ENCODE measurements at places on chromosomes 4 and X.

GRCh38 chr4:170497112-170497511, 407.4 kb upstream of the AADAT start:
- DNase-seq = no peak

GRCh38 chr4:99467887-99468286, 32.7 kb upstream of the ADH7 start:
- no peak for DNase-seq

- DNase-seq = no peak
Measured at GRCh38 chr4:67684839-67685531, 16.0 kb downstream of the UBA6 start.

DNA sequence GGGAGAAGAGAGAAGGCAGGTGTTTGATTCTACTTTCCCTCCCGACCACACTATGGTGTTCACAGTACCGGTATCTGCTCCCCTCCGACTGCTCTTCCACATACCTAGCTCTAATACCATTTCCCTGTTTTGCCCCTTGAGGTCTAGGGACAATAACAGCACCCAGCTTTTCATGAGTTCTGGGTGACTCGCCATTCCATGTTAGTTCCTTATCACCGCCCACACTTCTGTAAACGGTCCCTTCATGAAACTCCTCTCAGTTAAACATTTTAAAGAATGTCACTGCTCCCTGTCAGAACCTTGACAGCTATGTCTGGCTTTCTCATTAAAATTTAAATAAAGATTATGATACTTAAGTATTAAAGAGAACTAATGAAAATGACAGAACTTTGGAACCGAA, 136.7 kb downstream of the ADAMTS3 start:
- DNase-seq = no peak

- no peak for DNase-seq
Measured at GRCh38 chrX:101078716-101079598, at the start of gene TMEM35A. TMEM35A (plus strand) TSS chrX:101078879; CDS start chrX:101079003, 124 bp downstream.

DNA sequence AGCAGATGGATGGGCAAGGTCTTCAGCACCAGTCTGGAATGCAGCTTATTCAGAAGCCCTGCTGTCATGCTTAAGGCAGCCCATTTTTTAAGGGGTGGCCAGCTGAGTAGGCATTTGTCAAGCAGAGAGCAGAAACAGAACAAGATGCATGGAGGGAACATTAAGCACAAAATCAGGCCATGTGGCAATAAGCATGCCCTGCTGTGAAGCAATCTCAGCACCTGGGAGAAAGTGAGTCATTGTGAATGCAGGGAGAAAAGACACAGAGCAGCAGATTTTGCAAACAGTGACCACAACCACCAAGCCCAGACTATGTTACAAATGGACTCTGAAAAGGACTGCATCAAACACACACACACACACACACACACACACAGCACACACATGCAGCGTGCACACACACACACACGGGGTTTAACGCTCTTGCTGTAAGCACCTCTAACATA, 94.1 kb upstream of the GALNT7 start:
- no peak for DNase-seq

- DNase-seq = no peak
Measured at GRCh38 chr4:159652871-159653270, 550.0 kb downstream of the RAPGEF2 start.

DNA sequence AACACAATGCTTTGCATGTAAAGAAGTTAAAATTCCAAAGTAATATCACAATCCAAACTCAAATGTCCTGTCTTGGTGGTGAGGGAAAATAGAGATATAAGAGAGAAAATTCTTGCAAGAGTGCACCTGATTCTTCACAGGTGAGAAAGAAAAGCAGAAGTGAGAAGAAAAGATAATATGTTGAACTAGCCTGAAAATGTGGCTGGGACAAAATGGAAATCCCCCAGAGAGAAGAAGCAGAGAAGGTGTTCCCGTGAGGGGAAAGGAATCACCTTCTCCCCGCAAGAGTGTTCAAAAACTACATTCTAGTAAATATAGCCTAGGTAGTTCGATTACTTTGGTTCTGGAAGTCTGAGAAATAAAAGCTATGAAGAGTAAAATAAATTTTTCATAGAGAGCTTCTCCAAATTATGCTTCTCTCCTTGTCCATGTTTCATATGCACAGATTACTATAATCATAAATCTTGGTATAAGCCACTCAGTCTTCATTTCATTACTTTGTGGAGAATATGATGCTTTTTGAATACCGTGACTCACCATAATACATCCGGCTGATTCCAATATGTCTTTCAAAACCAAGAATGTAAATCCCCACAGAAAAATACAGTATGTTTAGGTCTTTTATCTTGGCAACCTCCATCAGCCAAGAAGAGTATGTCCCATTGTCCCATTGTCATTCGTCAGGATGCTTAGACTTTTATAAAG, 63.1 kb downstream of the COX18 start:
- no peak for DNase-seq

DNA sequence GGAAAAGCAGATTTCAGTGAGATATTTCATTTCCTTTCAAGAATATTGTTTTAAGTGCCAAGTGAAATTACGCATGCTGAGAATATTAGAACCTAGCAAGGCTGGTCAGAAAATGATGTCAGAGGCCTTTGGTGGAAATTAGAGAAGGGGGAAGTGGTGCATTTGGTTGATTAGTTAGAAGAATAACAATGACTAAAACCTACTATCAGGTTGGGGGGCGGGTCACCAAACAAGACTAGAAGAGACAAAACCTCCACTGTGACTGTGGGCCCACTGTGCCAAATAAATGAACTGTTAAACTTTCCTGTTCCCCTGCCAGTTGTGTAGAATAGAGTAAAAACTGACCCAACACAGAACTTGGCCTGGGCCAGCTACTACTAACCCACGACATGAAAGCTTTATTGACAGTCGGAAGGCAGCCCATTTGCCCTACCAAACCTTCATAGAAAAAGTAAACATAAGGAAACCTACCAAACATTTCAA, 2.9 kb downstream of the RAPGEF2 start:
- DNase-seq = no peak

DNA sequence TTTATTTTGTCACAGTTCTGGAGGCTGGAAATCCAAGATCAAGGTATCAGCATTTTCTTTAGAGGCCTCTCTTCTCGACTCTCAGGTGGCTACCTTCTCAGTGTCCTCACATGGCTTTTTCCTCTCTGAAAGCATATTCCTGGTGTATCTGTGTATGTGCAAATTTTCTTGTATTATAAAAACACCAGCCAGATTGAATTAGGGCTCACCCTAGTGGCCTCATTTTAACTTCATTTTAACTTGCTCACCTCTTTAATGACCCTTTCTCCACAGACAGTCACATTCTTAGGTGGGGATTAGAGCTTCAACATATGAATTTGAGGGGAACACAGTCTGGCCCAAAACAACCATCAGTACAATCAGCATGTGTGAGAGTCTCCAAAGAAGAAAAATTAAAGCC, 542.4 kb upstream of the FAM241A start:
- DNase-seq = no peak

DNA sequence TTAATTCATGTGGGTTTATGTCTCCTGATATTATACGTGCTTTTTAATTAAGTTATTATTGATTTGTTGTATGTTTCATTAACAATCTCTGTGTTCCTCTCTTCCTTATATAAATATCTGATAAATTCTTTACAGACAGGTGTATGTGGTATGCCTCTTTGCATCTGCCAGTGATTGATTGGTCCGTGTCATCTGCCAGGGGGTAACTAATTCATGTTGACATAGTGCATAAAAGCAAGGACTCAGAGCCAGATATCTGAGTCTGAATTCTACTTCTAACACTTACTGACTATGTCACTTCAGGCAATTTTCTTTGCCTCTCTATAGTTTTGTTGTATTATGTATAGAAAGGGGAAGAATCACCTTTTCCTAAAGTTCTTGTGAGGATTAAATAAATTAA, 5.2 kb upstream of the AMBN start:
- no peak for DNase-seq

DNA sequence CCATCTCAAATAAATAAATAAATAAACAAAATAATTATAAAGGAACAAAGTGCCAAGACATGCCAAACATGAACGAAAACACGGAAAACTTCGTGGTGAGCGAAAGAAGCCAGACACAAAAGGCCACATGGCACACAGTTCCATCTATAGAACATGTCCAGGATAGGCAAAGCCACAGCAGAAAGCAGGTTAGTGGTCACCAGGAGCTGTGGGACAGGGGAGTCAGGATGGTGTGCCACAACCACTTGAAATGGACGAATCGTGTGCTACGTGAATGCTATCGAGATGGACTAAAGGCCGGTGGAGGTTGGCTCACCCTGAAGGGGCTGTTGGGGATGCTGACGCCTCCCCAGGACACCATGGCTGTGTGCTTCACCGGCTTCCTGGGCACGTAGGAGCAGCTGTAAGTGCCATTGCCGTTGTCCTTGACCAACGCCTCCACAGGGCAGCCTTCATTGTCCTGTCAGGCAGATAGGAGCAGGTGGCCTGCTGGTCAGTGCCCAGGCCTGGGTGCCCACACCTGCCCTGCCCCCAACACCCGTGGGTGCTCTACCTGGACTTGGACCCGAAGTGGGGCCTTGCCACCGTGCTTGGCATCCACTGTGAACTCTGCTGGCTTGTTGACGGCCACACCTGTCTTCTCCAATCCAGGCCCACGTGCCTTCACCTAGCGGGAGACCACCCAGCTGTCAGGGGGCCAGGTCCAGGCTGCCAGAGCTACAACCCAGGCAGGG, 10.6 kb downstream of the FLNA start:
- no peak for DNase-seq

DNA sequence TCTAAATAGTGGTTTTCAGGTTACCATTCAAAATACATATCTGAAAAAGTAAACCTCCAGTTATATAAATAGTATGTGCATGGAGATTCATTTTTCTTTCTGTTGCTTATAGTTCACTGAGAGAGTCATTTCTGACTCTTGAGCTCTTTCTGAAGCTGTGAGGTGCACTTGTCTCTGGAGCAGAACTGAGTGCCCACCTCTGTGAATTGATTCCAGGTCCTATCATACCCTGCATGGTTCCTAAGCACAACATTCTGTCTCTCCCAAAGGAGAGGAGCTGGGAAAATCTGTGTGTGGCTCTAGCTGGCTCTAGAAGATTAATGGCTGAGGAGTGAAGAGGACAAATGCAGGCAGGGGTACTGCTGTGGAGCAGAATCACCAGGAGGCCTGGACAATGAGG, 161.6 kb upstream of the HCCS start:
- no peak for DNase-seq

- no peak for DNase-seq
Measured at GRCh38 chrX:53241558-53241957, 16.6 kb upstream of the KDM5C start.

DNA sequence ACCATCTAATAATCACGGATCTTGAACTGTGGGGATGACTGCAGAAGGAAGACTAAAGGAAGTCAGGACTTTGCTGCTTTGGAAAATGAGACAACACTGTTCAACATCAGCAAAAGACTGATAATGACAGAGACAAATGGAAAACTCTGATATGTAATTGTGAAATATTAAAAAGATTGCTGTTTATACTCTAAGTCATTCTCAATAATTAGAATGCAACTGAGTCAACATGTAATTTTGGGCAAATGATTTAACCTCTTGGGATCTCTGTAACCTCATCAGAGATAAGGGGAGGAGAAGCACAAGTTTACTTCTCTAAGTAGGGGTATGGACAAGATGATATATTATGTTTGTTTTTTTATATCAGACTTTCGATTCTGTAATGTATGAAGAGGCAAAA, 121.9 kb downstream of the GASK1B start:
- no peak for DNase-seq

- no peak for DNase-seq
Measured at GRCh38 chrX:40140706-40141499, 43.1 kb upstream of the BCOR start.

- DNase-seq = no peak
Measured at GRCh38 chr4:27270435-27270834, 409.8 kb downstream of the STIM2 start.

GRCh38 chrX:77595848-77596247, 148.7 kb downstream of the FGF16 start:
- no peak for DNase-seq

DNA sequence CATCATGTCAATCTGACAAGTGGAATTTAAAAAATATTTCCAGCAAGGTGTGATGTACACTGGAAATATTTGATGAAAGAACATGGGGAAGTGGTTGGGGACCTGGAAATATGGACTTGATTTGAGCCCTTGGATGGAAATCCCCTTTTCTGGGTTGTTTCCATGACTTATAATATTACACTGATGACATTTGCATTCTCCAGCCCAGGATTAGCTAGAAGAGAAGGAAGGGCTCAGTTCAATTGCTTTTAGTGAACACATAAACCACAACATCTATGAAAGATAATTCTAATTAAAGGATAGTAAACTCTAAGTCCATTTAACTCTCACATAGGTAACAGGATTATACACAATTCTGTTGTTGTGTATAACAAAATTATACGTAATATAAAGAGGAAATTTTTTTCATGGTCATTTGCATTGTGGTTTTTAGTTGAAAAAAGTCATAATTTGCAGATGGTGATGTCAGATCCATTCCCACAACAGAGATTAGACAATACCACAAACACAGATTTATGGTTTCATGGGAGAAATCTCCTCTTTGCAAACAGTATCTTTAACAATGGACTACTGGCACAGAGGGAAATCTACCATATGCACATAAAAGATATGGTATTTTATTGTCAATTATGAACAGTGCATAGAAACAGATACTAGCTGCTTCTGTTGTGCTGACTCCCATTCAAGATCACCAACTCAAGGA, 126.5 kb downstream of the DKK2 start:
- DNase-seq = no peak

- DNase-seq = no peak
Measured at GRCh38 chrX:77779695-77780094, 6.3 kb downstream of the ATRX start.

DNA sequence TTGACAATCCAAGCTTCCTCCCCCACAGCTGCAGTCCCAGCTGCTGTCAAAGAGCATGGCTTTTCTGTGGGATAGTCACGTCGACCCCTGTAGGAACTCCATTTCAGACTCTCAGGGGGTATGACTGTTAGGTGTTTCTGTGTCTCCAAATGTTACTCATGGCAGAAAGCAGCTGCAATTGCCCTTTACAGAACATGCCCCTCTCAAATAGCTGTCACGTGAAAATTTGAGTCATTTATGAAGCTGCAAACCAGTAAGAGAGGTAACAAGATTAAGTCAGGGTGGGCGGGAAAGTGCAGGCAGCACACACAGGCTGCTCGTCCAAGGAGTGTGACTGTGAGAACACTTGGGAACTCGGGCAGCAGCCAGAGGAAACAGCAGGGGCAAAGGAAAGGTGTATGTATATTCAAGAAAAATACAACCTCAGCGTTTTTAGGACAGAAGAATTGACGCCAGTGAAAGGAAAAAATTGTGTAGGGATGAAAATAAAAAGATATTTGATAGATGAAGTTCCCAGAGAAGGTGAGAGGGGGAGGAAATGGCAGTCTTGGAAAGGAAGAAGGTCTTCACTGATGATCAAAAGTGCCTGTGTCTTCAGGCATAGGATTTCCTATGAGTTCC, 66.5 kb upstream of the TMEM184C start:
- DNase-seq = no peak

DNA sequence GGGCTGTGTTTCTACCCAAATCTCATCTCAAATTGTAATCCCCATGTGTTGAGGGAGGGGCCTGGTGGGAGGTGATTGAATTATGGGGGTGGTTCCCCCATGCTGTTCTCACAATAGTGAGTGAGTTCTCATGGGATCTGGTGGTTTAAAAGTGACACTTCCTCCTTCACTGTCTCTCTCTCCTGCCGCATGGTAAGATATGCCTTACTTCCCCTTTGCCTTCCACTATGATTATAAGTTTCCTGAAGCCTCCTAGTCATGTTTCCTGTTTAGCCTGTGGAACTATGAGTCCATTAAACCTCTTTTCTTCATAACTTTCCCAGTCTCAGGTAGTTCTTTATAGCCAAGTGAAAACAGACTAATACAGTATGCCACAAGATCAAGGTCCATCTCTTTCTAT, 70.0 kb upstream of the MSX1 start:
- DNase-seq = no peak

GRCh38 chrX:14698790-14699189, 169.5 kb downstream of the GLRA2 start:
- DNase-seq = no peak

All from T-cell (primary cell).